ENCODE measurements at places on chromosomes 3 and 15. TPM values are rescaled to one million over a fixed set of nuclear protein-coding genes. Genes with fewer than 3 reads are reported as not detected.

DNA sequence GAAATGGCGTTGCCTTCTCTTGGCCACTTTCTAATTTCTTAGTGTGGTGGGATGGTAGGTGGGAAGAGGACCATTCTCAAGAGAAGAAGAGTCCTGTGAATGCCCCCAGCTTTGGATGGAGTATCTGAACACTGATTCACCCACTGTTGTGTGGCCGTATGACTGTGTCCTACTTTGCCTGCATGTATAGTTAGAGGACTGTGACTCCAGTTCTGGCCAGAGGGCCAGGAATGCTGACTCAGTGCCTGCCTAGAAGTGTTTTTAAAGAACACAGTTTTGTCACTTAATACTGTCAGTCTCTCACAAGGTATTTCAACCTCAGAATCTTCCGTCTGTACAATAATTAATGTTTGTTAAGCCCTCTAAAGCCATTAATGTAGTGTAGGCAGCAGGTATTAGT lies 2.1 kb downstream of the SEC61A1 start:
- DNase-seq, result no peak

GRCh38 chr15:31156808-31157207 lies 55.3 kb upstream of the TRPM1 start:
- DNase-seq, result no peak

DNA sequence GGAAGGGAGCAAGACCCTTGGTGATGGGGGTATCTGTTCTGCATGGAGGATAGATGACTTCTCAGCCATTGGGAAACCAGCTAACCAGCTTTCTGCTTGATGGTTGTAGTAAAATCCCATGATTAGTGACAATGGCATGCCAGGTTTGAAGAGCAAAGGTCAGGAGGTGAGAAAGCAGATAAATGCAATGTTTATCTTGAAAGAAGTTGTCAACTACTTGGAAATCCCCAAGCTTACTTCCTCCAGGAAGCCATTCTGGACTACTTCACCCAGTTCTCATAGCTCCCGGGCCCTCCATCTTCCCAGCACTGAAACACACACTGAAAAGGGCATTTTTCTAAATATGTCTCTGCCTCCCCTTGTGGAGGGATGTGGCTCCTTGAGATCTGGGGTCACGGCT lies 51.3 kb downstream of the SMAD3 start:
- DNase-seq, result no peak

GRCh38 chr15:71276336-71276665 lies 161.0 kb downstream of the THSD4 start:
- no peak for DNase-seq

GRCh38 chr3:18579661-18580060 lies 154.5 kb upstream of the SATB1 start:
- no peak for DNase-seq

- no peak for DNase-seq
These were observed 85.4 kb downstream of the TNIK start for GRCh38 chr3:171374661-171375285.

DNA sequence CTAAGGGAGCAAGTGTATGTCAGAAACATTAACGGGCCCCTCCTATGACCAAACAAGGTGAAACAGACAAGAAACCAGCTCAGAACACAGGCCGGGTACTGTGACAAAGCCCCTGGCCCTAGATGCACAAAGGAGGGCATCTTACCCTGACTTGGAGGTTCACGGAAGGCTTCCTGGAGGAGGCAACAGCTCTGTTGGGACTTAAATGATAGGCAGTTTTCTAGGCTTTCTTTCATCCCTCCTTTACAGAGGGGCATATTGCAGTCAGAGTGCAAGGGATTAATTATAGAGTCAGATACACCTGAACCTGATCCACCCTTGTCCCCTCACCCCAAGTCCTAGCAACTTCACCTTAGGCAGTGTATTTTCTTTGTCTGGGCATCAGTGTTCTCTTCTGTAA lies 8.4 kb downstream of the EPHB3 start:
- no peak for DNase-seq

- no peak for DNase-seq
These were observed 34.1 kb upstream of the LIMD1 start for GRCh38 chr3:45560281-45560971.

DNA sequence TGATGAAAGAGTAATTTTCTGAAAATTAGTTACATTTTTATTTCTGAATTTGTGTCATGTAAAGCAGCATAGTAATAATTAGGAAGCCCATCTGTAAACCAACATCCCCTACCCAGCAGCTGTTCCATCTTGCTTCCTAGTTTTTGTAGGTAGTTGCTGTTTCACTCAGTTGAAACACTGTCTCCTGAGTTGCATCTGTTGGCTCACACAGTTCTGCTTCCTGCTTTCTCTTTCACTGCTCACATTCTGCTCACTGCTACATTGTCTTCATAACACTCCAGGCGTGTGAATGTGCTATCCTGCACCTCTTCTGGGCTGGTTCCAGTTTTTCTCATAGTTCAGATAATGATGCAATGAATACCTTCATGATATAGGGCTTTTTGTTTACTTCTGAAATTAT lies 123.4 kb downstream of the EPHB1 start:
- no peak for DNase-seq

The TM4SF18 gene
- not detected for total RNA-seq

The ITIH1 gene
- not detected for total RNA-seq

The FBXO40 gene
- under 0.01 TPM for total RNA-seq

The SEMA5B gene
- 0.21 TPM for total RNA-seq

The CGGBP1 gene
- 51.6 TPM for total RNA-seq

The CYP1A1 gene
- not detected for total RNA-seq

The HIGD2B gene
- total RNA-seq, result not detected

The AHSG gene
- total RNA-seq, result not detected

The PROK2 gene
- total RNA-seq, result not detected
